WTC11 (cell line): ENCODE measurements at places on chromosomes 7 and 10. TPM values are rescaled to one million over a fixed set of nuclear protein-coding genes. Genes with fewer than 3 reads are reported as not detected.

IL2RA gene
- total RNA-seq = 0.31 to 0.41 TPM (median 0.32 TPM) in 3 replicates

ATP6V1F gene
- total RNA-seq = 117 to 121 TPM (median 120 TPM) in 3 replicates

KLF14 gene
- not detected in 3 replicates for total RNA-seq

COA1 gene
- 132 to 148 TPM (median 146 TPM) in 3 replicates for total RNA-seq

WIPF3 gene
- 9.9 to 11.4 TPM (median 10.5 TPM) in 3 replicates for total RNA-seq

KEL gene
- total RNA-seq = 0.87 to 2.8 TPM (median 2.5 TPM) in 3 replicates

ITGA8 gene
- total RNA-seq = 0.02 TPM in 1 of 3 replicates, not detected in the others

SPDYE16 gene
- not detected in 3 replicates for total RNA-seq

OR2A12 gene
- total RNA-seq = not detected in 3 replicates

EGFR gene
- 5.9 to 7.6 TPM (median 6.0 TPM) in 3 replicates for total RNA-seq

NPY gene
- total RNA-seq = 0.37 to 0.63 TPM (median 0.46 TPM) in 3 replicates

GPR15LG gene
- total RNA-seq = not detected in 3 replicates

FGF8 gene
- 14.0 to 28.9 TPM (median 16.4 TPM) in 3 replicates for total RNA-seq

ELOVL3 gene
- 0.17 to 0.46 TPM (median 0.34 TPM) in 3 replicates for total RNA-seq

LRRC61 gene
- total RNA-seq = 27.7 to 33.3 TPM (median 32.7 TPM) in 3 replicates

NEUROG3 gene
- total RNA-seq = 1.9 to 2.4 TPM (median 2.0 TPM) in 3 replicates

PKD2L1 gene
- total RNA-seq = 0.09 TPM in 1 of 3 replicates, not detected in the others

ZNF853 gene
- total RNA-seq = 7.7 to 8.0 TPM (median 8.0 TPM) in 3 replicates

HECW1 gene
- 4.9 to 6.1 TPM (median 5.4 TPM) in 3 replicates for total RNA-seq

ZMYND11 gene
- 19.2 to 22.3 TPM (median 19.7 TPM) in 3 replicates for total RNA-seq

SNCG gene
- total RNA-seq = 8.4 to 14.3 TPM (median 12.0 TPM) in 3 replicates

SPDYE2 gene
- 0.15 to 0.23 TPM in 2 of 3 replicates, not detected in the other for total RNA-seq

LDB3 gene
- total RNA-seq = 0.42 to 0.96 TPM (median 0.46 TPM) in 3 replicates

DDX21 gene
- total RNA-seq = 116 to 194 TPM (median 119 TPM) in 3 replicates

RGS10 gene
- 21.6 to 23.1 TPM (median 22.6 TPM) in 3 replicates for total RNA-seq

CNNM2 gene
- total RNA-seq = 23.5 to 28.0 TPM (median 27.0 TPM) in 3 replicates

H2BK1 gene
- total RNA-seq = 0.87 TPM in 1 of 3 replicates, not detected in the others

CCDC172 gene
- 1.8 to 3.0 TPM (median 2.0 TPM) in 3 replicates for total RNA-seq

AASS gene
- total RNA-seq = 308 to 349 TPM (median 340 TPM) in 3 replicates

AS3MT gene
- total RNA-seq = 8.8 to 10.4 TPM (median 9.3 TPM) in 3 replicates

CROT gene
- 4.0 to 6.9 TPM (median 5.5 TPM) in 3 replicates for total RNA-seq

TMEM130 gene
- 1.9 to 3.3 TPM (median 3.2 TPM) in 3 replicates for total RNA-seq

CXCL12 gene
- total RNA-seq = 52.4 to 64.3 TPM (median 59.6 TPM) in 3 replicates

TFPI2 gene
- 7.8 to 10.4 TPM (median 8.7 TPM) in 3 replicates for total RNA-seq

SPDYE6 gene
- total RNA-seq = not detected in 3 replicates

PGAM2 gene
- total RNA-seq = 2.4 to 5.6 TPM (median 3.9 TPM) in 3 replicates

WNT8B gene
- 0.68 to 1.1 TPM (median 0.85 TPM) in 3 replicates for total RNA-seq

LEP gene
- total RNA-seq = not detected in 3 replicates

PWWP2B gene
- total RNA-seq = 12.2 to 14.1 TPM (median 13.6 TPM) in 3 replicates

ZP3 gene
- 1.8 to 9.3 TPM (median 3.3 TPM) in 3 replicates for total RNA-seq

C10orf53 gene
- total RNA-seq = not detected in 3 replicates

JAKMIP3 gene
- 1.2 to 1.7 TPM (median 1.4 TPM) in 3 replicates for total RNA-seq

RTKN2 gene
- total RNA-seq = 16.7 to 20.5 TPM (median 16.8 TPM) in 3 replicates

AKR1C8 gene
- total RNA-seq = not detected in 3 replicates

TEX36 gene
- not detected in 3 replicates for total RNA-seq

LCOR gene
- total RNA-seq = 23.9 to 28.1 TPM (median 24.2 TPM) in 3 replicates

TMEM236 gene
- 0.04 TPM in 1 of 3 replicates, not detected in the others for total RNA-seq

SYT15 gene
- 1.2 to 1.6 TPM (median 1.5 TPM) in 3 replicates for total RNA-seq

PNLIPRP3 gene
- total RNA-seq = not detected in 3 replicates

STN1 gene
- 13.9 to 18.7 TPM (median 15.0 TPM) in 3 replicates for total RNA-seq

ZC3HAV1 gene
- total RNA-seq = 31.9 to 38.0 TPM (median 34.0 TPM) in 3 replicates

PLPP4 gene
- total RNA-seq = 0.15 TPM in 1 of 3 replicates, not detected in the others

INPP5F gene
- total RNA-seq = 79.3 to 83.3 TPM (median 80.6 TPM) in 3 replicates

SFRP4 gene
- total RNA-seq = 0.07 to 0.24 TPM (median 0.09 TPM) in 3 replicates

SLC26A4 gene
- total RNA-seq = 0.09 to 0.22 TPM in 2 of 3 replicates, not detected in the other

AKR1C4 gene
- not detected in 3 replicates for total RNA-seq

ADK gene
- 30.2 to 32.7 TPM (median 32.5 TPM) in 3 replicates for total RNA-seq
